ENCODE measurements at places on chromosomes 4 and X.

- no peak for DNase-seq
Observed at GRCh38 chr4:114598191-114599121, at the start of gene UGT8. UGT8 (plus strand) TSS chr4:114598807; CDS start chr4:114622881, 24,074 bp downstream.

- peak; percentile 7 for DNase-seq
Observed at GRCh38 chr4:111283066-111283677, 660.3 kb upstream of the PITX2 start.

GRCh38 chr4:177453116-177453515, 10.9 kb upstream of the AGA start:
- DNase-seq, result no peak

DNA sequence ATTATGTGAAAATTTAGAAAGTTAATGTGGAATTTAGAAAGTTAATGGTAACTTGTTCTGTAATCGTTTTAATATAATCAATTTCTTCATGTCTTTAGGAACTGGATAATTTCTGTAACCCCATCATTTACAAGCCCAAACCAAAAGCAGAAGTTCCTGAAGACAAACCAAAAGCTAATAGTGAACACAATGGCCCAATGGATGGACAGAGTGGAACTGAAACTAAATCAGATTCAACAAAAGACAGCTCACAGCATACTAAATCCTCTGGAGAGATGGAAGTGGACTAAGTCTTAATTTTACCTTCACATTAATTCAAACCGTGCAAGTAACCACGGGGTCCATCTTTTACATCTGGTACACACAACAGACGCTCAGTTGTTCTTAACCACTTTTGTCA, 48.1 kb upstream of the PLK4 start:
- DNase-seq, result no peak

GRCh38 chrX:997631-998137, 214.8 kb downstream of the CRLF2 start:
- no peak for DNase-seq

DNA sequence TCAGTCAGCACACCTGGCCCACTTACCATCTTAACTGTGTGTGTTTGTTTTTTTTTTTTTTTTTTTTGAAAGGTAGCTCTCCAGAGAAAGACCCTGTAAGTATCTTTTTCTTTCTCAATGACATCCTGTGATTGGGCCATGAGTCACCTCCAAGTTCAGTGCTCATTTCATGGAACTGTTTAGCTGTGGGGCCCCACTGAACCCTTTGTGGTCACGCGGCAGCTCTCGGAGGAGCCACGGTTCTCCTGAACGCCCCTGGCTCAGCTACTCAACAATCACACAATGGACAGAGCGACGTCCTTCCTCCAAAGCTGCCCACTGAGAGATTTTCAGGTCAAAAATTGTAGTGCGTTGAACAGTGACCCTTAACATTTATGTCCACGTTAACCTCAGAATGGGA, 14.2 kb upstream of the IL3RA start:
- DNase-seq, result no peak

DNA sequence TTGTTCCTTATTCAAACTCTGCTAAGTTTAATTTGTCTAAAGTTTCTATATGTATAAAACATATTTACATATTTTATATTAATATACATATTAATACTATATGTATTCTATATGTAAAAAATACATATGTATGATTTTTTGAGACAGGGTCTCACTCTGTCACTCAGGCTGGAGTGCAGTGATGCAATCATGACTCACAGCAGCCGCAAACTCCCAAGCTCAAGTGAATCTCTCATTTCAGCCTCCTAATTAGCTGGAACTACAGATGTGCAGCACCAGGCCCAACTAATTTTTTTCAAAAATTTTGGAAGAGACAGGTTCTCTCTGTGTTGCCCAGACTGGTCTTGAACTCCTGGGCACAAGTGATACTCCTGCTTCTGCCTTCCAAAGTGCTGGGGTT, 684.9 kb downstream of the TRAM1L1 start:
- no peak for DNase-seq

- no peak for DNase-seq
Observed at GRCh38 chr4:173413036-173413435, 14.1 kb upstream of the SCRG1 start.

DNA sequence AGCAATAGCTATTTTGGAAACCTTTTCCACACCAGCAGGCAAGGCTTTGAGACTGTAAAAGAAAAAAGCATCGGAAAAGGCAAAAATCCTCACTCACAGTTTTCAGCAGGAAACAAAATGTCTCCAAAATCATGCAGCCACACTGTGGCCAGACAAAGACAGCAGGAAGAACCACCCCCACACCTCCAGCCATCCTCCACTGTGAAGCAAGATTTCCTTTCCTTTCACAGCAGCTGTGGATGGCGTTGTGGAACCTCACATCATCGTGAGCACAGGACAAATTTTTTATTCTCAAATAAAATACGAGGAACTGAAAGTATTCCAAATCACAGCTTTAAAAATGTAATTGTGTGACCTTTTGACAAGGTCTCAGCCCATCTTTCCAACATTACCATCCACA, 351.7 kb upstream of the NOCT start:
- no peak for DNase-seq

GRCh38 chrX:153571534-153571908, 27.4 kb downstream of the CCNQ start:
- no peak for DNase-seq

DNA sequence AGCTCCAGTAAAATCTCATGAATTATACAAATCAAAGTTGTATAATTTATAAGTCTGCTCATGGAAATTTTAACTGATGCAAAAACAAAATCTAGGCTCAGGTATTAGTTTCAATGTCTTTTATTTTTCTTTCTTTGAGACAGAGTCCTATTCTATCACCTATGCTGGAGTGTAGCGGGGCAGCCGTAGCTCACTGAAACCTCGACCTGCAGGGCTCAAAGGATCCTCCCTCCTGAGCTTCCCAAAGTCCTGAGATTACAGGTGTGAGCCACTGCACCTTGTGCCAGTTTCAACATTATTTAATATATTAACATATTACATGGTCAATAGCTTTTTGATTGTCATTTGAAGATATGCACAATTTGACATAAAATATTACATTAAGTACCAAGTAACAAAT, 678.7 kb downstream of the ARAP2 start:
- no peak for DNase-seq

DNA sequence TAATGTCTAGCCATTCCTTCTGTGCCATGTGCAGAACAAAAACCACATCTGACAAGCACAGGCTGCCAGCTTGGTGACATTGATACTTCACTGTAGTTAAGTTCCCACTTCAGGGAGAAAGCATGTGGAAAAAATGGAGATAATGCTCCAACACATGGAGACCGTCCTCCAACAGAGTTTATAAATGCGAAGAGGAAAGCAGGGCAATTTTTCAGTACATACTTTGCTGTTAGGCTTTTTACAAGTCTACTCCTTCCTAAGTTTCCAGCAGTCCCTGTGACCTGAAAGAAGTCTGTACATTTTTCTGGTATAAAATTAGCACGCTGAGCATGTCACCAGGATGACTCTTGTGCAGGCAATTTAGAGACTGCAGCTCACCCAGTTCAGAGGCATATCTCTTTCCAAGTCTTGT, 766.9 kb upstream of the IGFBP7 start:
- no peak for DNase-seq

DNA sequence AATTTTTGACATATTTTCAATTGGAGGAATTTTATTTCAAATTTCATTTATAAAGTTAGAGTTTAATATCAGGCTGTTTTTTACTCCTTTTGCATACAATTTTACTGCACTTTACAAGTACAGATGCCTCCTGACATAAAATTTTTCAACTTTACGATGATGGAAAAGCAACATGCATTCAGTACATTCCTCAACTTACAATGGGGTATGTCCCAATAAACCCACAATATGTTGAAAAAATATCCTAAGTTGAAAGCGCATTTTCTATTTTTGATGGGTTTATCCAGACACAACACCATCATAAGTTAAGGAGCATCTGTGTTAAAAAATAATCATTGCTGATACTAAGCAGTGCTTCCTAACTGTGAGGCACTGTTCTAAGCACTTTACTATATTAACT, 4.3 kb downstream of the KLHL5 start:
- DNase-seq, result no peak

- DNase-seq, result no peak
Observed at GRCh38 chrX:17590892-17591740, 146.2 kb upstream of the SCML1 start.

- DNase-seq, result no peak
Observed at GRCh38 chr4:150316332-150317205, 238.3 kb downstream of the DCLK2 start.

DNA sequence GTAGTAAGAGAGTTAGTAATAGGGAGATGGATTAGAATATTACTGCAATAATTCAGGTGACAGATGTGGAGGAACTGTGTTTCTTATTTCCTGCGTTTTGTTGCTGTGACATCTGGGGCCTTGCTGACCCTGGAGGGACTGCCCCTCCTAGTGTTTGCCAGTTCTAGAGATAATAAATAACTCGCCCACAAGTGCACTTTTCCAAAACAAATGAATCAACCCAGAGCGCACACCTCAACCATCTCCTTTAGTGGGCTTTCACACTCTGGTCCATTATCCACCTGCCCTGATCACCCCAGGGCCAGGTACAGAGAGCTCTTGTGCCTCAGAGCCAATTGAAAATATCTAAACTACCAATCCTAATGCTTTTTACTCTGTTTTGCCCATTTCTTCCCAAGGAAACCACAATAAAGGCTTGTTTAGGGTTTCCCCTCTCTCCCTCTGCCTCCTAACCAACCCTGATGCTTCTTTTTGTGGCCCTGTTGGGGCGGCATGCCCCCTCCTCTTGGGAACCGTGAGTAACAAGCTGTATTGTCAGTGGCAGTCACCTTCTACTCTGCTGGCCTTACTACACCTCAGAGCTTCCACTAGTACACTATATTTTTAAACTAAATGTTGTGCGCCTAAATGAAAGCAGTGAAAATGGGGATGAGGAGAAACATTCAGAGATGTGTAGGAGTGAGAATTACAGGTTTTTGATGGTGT, 270.5 kb downstream of the TENM3 start:
- DNase-seq, result no peak

DNA sequence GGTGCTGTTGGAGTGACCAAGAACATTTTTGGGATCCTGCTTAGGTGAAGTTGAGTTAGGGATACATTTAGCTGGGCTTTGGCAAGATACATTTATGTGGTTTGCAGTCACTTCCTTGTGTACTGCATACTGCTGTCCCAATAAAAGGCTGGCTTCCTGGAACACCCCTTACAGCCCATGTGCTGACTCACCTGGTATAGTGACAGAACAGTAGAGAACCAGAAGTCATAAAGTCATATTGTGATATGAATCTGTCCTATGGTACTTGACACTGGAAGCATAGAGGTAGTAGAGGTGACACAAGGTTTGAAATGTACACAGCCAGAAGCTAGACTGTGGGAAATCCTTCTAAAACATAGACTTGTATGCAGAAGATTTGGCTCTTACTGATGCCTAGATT, 55.3 kb upstream of the SLC25A43 start:
- no peak for DNase-seq

DNA sequence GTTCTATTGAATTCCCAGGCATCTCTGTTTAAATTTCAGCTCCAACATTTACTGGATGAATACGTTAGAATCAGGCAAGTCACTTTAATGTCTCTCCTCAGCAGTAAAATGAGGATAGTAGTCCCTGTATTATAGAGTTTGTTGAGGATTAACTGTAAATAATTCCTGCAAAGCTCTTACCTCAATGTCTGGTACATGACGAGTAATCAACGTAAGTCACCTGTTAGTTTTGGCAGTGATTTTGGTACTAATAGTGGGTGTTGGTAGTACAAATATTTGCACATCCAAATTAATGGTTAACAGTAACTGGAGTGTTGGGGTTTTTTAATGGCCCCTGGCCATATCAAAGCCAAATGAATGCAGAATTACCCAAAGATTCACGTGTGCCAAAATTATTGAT, 189.8 kb upstream of the GALNT7 start:
- no peak for DNase-seq

- no peak for DNase-seq
Observed at GRCh38 chr4:8844976-8845690, 26.5 kb downstream of the HMX1 start.

DNA sequence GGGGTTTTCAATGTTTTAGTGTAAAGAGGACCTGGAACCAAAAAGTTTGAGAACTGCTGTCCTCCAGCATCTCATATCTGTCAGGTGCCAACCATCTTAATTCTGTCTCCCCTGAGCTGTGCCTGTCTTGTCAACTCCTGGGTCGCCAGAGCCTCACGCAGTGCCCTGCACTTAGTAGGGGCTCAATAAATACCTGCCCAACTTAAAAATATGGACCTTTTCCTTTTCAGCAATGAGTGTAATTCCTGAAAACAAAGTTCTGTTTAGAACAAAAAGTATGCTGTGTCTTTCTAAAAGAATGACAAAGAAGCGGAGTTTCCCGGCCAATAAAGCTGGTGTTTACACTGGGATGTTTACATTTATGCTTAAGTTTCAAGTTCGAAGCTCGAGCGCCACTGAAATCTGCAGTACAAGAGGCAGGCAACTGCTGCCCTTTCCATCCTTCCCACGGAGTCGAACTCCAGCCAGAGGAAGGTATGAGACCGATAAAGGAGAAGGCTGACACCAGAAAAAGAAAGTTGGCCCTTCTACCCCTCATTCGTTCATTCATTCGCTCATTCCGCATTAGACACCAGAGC, 1.1 kb upstream of the HTATSF1 start:
- no peak for DNase-seq

DNA sequence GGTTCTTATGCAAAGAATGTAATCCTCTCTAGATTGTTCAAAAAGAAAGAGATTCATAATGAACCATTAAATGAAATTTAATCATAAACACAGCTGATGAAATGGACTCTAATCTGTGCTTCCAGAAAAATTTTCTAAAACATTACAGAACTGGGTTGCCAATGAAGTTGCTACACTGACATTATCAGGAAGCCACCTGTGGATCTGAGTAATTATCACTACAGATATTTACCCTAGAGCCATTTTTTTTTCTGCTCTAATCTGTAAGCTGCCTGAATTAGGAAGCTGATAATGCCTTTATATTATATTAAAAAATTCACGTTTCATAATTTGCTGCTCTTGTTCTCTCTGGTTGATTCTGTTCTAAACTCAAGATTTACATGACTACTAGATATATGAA, 380.1 kb downstream of the GRIA2 start:
- DNase-seq, result no peak

DNA sequence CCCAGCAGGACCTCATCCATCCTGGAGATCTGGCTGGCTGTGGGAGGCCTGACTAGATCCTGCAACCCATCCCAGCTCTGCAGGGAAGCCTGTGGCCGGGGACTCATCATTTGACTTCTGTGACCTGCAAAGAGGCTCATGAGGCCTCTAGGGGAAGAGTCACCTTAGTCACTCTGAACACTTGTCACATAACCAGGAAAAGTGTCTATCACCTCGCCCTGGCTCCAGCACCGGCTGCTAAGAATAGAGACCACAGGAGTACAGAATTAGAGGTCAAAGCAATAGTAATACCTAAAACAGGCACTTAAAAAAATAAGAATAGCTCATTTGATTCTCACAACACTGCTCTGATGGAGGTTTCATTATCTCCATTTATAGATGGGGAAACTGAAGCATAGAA, 3.8 kb upstream of the NSG1 start:
- no peak for DNase-seq

DNA sequence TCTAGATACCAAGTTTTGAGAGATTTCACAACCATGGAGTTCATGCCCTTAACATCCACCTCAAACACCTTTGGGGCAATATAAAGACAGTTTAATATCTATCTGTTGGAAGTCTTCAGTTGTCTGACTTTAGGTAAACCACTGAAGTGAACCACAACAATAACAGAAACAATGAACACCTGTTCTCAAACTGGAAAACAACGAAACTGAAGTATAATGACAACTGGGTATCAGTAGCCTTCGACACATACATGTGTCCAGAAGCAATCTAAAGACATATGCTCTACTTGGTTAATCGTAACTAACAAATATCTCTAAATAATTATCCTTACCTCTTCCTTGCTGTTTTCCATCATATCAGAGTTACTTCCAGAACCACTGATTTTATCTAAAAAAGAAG, 87.8 kb downstream of the ATRX start:
- no peak for DNase-seq

Data from T-helper 9 cell (primary cell).